A172 (cell line): ENCODE measurements at places on chromosomes 1 and 21. TPM values are rescaled to one million over a fixed set of nuclear protein-coding genes. Genes with fewer than 3 reads are reported as not detected.

GBP6 gene
- not detected in 2 replicates for total RNA-seq

SAMD13 gene
- total RNA-seq, result 0.24 and 0.93 TPM in 2 replicates

- no peak for DNase-seq
These were observed 156.5 kb downstream of the SLC45A1 start for GRCh38 chr1:8474369-8474768.

OR6N1 gene
- not detected in 2 replicates for total RNA-seq

GRCh38 chr1:17674726-17675500 lies 80.2 kb upstream of the ACTL8 start:
- DNase-seq, result no peak

GRCh38 chr1:210883821-210884220 lies 250.1 kb downstream of the KCNH1 start:
- peak; percentile 88 for DNase-seq

DNA sequence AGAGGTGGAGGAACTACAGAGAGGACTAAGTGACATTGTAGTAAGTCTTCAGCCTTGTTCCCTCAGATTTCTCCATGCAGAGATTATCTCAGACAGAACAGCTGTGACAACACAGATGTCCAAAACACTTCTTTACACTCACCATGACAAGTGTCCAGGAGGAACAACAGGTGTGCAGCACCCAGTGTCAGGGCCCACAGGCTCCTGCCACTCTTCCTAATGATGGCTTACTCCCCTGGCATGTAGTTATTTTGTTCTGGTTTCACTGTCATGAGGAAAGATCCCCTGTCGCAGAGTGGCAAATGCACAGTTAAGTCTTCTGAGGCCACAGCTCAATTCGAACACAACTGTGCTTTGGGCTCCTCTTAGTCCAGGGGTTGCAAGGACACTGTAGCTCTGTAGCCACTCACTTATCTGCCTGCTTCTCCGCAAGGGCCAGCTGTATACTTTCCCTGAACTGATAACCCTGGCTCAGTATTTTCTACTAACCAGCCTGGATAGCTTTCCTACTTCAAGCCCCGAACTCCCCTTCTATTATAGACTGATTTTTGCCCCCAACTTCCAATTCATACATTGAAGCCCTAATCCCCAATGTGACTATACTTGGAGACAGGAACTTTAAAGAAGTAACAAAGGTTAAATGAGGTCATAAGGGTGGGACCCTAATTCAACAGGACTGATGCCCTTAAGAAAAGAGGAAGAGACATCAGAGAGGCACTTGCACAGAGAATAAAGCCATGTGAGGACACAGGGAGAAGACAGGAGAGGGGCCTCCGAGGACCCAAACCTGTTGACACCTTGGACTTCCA lies 11.1 kb downstream of the PDZK1 start:
- no peak for DNase-seq

BCL2L15 gene
- total RNA-seq, result 0.57 and 4.2 TPM in 2 replicates

PRR9 gene
- not detected in 2 replicates for total RNA-seq

- DNase-seq, result no peak
These were observed 44.1 kb downstream of the SLC5A9 start for GRCh38 chr1:48266576-48266975.

MNDA gene
- total RNA-seq, result not detected in 2 replicates

BRINP2 gene
- total RNA-seq, result not detected in 2 replicates

GRCh38 chr1:54581621-54582035 lies 33.6 kb downstream of the ACOT11 start:
- DNase-seq, result peak; percentile 84

ZBED6 gene
- 7.1 and 11.9 TPM in 2 replicates for total RNA-seq

DNA sequence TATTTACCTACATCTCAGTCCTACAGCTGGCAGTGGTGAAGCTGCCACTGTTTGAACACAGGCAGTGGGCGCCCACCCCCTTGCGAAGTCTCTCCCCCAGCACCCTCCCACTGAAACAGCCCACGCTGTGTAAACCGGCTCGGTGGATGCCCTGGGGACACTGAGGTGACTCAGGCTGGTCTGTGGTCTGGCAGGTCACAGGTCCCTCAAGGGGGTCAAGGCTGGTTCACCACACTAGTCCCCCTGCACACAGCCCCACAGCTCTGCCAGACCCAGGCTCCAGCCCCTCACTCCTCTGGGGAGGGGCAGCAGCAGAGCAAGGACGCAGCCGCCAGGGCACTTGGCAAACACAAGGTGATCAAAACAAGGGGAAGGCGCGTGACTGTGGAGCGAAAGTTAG lies 7.6 kb downstream of the CHD5 start:
- no peak for DNase-seq

MOB3C gene
- total RNA-seq, result 5.8 and 7.9 TPM in 2 replicates

PTPN7 gene
- not detected in 2 replicates for total RNA-seq

DNA sequence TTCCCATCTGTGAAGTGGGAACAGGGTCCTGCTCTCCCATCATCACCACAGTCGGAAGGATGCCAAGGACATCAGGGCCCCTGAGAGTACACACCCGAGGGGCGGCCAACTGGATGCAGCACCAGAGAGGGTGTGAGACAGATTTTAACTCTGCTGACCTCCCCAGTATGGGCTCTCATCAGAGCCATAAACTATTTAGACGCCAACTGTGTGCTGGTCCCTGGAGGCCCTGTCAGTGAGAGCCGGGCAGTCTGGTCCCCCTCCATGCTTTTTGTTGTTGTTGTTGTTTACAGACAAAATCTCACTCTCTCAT lies 1.7 kb downstream of the FGR start:
- no peak for DNase-seq

DNA sequence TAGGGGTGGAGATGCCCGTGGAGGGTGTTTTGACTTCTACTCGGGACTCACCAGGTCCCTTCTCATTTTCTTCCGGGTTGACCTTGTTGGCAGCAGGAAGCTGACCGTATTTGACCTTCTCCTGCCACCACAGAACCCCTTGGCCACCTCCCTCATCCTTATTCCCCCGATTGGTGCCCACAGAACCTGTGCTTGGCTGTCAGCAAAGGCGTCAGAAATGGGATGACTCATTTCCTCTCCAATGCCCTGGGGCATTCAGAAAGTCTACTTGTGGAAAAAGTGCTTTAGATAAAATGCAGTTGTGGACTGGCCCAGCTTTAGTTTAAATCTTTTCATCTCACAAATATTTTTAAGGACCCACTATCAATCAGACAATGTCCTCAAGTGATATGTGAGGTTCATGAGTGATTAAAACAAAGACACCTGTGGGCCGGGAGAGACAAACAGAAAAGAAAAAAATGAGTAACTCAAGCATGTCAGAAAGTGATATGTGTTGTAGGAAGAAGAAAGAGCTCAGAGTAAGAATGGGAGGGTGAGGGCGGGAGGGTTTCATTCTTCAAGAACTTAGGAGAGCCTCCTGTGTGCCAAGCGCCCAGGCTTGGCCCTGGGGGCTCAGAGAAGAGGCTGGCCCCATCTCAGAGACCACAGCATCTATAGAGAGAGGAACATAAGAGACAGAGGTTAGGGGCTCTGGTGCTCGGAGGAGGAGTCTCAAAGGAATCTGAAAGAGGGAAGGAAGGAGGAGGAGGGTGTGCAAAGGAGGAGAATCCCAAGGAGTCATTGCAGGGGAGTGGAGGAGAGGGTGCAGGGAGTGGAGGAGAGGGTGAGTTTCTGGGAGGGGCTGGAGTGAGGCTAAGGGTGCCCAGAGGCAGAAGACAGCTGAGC lies 221.6 kb upstream of the VAMP3 start:
- peak; percentile 94 for DNase-seq

- no peak for DNase-seq
These were observed 124.8 kb downstream of the DISC1 start for GRCh38 chr1:231751415-231751814.

- no peak for DNase-seq
These were observed 28.9 kb downstream of the KIAA0040 start for GRCh38 chr1:175163702-175164101.

- DNase-seq, result no peak
These were observed 149.5 kb upstream of the HP1BP3 start for GRCh38 chr1:20936621-20937020.

CD1E gene
- not detected in 2 replicates for total RNA-seq

DNA sequence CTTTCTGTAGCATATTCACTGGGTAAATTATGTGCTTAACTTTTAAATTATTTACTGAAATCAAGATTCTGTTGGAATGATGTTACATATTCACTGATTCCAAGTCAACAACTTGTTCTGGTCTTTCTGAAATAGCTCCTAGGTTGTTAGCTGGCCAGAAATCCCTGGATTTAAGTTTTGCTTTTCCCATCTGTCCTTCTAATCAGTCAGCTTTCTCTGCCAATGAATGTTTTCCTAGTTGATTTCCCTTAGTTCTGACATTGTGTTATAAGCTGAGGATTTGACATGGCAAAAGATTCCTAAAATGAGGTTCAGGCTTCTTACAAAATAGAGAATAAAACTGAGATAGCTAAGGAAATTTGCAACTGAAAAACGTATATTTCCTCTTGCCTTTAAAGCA lies 1479.6 kb downstream of the MRPL39 start:
- DNase-seq, result no peak

TFAP2E gene
- total RNA-seq, result not detected in 2 replicates

STXBP3 gene
- 54.5 and 63.2 TPM in 2 replicates for total RNA-seq

- DNase-seq, result peak; percentile 94
These were observed 13.8 kb downstream of the ENSA start for GRCh38 chr1:150615346-150616201.

- DNase-seq, result no peak
These were observed 262.5 kb downstream of the HLX start for GRCh38 chr1:221141606-221142285.

- DNase-seq, result no peak
These were observed 40.3 kb downstream of the UMODL1 start for GRCh38 chr21:42111470-42111743.

DENND2C gene
- 0.81 and 1.3 TPM in 2 replicates for total RNA-seq

DNA sequence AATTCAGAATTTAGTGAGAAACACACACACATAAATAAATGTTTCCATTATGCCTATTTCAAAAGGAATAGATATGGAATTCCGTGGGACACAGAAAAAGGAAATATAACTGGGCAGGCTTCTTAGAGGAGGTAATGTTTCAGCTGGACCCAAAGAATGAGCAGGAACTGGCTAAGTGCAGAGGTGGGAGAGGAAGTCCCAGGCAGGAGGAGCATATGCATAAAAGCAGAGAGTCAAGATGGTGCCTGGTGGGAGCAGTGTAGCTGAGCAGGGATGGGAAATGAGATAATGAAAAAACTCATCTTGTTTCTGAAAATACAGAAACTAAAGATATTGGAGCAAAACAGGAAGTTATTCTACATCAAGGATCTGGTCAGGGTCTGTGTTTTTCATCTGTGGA lies 115.2 kb upstream of the MAGI3 start:
- no peak for DNase-seq

TAL1 gene
- not detected in 2 replicates for total RNA-seq

DNA sequence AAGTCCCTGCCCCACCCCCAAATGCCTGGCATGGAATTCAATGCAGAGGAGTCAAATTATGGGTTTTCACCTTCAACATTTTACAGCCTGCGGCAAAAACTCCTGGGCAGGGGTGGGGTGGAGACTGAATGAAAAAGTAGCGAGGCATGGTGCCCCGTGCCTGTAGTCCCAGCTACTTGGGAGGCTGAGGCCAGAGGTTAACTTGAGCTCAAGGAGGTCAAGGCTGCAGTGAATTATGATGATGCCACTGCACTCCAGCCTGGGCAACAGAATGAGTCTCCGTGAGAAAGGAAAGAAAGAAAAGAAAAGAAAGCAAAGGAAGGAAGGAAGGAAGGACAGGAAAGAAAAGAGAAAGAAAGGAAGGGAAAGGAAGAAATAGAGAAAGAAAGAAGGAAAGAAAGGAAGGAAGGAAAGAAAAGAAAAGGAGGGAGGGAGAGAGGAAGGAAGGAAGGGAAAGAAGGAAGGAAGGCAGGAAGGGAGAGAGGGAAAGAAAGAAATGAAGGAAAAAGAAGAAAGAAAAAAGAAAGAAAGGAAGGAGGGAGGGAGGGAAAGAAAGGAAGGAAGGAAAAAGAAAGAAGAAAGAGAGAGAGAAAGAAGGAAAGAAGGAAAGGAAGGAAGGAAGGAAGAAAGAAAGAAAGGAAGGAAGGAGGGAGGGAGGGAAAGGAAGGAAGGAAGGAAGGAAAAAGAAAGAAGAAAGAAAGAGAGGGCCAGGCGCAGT lies 11.1 kb downstream of the LEMD1 start:
- DNase-seq, result no peak

- DNase-seq, result no peak
These were observed 97.2 kb downstream of the PHTF1 start for GRCh38 chr1:113662101-113662500.
